ENCODE measurements at places on chromosomes 2 and 18.

DNA sequence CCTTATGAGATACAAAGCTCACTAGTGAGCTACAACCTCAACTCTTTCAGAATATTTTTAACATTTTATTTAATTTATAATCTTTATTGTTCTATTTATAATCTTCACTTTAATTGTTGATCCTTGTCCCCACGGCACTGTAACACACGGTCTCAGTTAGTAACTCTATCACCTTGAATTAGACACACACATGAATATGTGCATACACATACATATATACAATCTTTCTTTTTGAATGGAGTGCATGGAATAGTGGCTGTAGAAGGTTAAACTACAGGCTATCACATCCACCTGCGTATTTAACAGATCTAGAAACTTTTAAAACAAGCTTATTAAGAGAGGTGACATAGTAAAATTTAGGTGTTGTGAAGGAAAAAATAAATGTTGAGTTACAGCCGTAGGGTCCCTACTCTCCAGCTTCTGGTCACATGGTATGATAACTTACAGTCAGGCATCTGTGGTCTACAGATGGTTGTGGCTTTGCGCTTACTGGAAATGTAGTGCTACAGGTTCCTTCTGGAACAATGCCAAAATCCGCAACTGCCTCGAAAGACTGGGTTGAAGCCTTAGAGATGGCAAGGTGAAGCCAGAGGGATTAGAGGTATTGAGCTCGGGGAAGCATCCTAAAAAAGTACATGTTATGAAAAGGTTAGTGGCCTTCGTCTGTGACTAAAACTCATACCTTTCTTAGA, 1324.1 kb upstream of the SLC39A10 start:
- no peak for DNase-seq

GRCh38 chr18:11570073-11570588, 39.3 kb upstream of the SLC35G4 start:
- DNase-seq = no peak

GRCh38 chr2:85668009-85668856, at the start of gene SFTPB:
SFTPB (minus strand) TSS chr2:85668199; CDS start chr2:85668183, 16 bp downstream.
- DNase-seq = no peak

DNA sequence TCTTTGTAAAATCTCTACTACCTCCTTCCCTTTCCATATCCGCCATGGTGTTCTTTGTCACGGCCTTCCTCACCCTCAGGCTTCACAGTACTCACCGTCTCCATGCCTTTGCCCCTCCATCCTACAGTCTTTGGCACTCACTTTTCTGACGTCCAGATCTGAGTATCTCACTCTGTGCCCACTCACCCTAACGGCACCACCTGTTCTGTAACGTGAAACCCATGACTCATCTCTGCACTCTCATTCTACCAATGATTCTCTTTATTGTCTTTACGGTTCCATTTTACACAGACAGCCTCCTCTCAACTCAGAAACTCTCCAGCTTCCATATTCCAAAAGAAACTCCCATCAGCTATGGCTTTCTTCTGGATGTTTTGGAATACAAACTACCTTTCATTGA, 56.7 kb downstream of the NETO1 start:
- DNase-seq = no peak

DNA sequence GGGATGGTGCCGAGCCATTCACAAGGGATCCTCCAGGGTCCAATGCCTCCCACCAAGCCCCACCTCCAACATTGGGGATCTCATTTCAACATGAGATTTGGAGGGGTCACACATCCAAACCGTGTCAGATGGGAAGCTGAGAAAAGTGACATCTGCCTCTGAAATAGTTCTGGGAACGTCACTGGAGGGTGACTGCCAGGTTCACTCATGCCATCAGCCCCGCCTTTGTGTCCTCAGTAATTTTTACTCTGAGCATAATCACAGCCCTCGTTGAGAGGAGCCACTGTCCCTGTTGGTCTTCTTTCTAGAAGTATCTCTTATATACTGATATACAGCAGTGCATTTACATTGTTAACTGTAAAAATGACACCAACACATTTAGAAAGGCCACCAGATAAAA, 67.4 kb downstream of the KLHL29 start:
- no peak for DNase-seq

DNA sequence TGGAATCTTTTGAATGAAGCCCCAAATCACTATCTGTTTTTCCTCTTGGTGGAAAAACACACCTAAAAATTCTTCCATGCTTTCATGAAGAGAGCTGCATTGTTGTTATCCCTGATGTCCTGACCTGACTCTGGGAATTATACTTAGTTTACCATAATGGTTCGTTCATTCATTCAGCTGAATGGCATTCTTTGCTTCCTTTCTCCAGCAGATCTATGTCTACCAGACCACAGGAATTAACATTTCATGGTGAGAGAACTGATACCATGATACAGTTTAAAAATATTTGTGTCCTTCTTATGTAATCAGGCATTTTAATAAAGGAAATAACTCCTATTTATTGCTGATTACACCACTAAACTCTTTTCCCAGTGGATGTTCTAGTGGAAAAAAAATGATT, 11.1 kb upstream of the SLC4A10 start:
- DNase-seq = no peak

GRCh38 chr18:29163596-29163995, 986.7 kb upstream of the CDH2 start:
- no peak for DNase-seq

DNA sequence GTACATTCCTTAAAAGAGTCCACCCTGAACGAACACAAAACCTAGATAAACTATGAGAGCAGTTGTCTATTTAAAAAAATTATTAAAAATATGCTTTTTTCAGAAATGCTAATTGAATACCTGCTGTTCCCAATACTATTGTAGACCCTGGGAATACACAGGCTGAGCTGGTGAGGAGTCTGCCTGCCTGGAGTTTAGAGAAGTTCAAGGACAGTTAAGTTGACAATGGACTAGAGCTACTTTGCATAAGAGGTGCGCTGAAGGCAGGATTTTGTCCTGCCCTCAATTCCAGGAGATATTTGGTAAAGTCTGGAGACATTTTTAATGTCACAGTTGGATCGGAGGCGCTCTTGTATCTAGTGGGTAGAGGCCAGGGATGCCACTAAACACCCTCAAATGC, 110.2 kb downstream of the SETBP1 start:
- DNase-seq = no peak

DNA sequence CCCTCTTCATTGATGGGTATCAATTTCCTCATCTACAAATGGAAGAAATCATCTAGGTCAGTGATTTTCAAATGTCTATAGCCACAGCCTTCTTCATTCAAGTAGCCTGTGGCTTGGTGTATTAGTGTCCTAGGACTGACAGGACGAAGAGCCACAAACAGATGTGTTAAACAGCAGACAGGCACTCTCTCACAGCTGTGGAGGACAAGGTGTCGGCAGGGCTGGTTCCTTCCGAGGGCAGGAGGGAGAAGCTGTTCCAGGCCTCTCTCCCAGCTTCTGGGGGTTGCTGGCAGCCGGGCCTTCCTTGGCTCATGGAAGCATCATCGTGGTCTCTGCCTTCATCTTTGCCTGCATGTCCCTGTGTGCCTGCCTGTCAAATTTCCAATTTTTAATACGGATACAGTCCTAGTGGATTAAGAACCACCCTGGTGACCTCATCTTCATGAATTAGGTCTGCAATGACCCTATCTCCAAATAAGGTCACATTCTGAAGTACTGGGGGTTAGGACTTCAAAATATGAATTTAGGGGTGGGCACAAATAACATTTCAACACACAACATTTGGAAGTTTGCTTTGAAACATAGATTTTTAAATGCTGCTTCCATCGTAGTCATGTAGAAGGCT, 86.5 kb downstream of the PTGR3 start:
- DNase-seq = no peak

GRCh38 chr18:12312976-12313375, 4.9 kb downstream of the TUBB6 start:
- DNase-seq = no peak

DNA sequence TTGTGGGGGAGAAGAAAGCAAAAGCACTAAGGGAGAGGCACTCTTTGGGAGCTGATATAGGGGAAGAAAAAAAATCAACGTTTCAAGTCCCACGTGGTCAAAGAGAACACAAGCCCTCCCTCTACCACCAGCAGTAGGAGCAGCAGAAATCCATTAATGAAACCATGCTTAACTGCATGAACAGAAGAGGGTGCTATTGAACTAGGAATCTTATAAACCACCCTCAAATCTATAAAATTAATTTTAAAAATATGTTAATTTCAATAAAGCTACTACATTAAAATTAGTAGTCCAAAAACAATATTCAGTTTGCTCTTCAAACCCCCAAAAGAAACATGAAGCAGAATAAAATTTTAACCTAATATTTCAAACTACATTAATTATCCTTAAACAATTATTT, 147.8 kb downstream of the TMEM18 start:
- DNase-seq = peak; percentile 37

- no peak for DNase-seq
Measured at GRCh38 chr2:217727801-217728200, 275.0 kb downstream of the TNS1 start.

GRCh38 chr2:200662727-200663126, 76.9 kb downstream of the AOX1 start:
- DNase-seq = no peak

GRCh38 chr18:62585274-62586150, 62.7 kb downstream of the ZCCHC2 start:
- no peak for DNase-seq

DNA sequence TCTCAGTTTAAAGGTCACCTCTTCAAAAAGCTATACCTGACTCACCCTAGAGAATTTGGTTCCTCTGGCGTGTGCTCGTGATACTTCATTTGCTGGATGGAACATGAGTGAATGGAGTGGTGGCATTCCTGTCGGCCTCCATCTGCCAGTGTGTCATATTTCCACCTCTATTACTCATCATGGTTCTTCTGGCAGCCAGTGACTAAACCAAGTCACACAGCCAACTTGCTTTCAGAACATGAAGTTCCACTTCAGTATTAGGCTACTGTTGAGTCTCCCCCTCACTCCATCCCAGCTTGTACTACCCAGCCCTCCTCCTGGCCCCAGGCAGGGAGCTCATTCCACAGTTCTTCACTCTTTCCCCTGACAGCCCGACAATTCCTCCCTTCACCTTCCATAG, 169.8 kb downstream of the MREG start:
- DNase-seq = no peak

GRCh38 chr2:20972110-20972509, 71.8 kb downstream of the APOB start:
- DNase-seq = no peak

DNA sequence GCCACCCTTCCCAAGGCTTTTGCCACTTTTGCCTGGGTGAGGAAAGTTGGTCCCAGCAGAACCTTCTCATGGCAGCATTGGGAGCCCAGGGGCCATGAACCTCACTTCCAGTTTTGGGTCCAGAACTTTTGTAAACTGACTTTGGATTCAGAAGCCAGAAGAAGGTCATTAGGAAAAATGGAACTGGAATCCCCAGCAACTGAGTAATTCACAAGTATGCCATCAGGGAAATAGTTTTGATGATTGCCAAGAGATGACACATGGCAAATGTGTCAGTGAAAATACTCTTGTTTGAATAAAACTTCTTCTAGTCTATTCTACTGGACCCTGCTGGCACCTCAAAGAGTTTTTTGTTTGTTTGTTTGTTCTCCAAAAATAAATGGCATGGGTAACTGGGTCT, 203.7 kb downstream of the SETBP1 start:
- no peak for DNase-seq

GRCh38 chr2:27810455-27810854, 38.9 kb downstream of the MRPL33 start:
- no peak for DNase-seq

DNA sequence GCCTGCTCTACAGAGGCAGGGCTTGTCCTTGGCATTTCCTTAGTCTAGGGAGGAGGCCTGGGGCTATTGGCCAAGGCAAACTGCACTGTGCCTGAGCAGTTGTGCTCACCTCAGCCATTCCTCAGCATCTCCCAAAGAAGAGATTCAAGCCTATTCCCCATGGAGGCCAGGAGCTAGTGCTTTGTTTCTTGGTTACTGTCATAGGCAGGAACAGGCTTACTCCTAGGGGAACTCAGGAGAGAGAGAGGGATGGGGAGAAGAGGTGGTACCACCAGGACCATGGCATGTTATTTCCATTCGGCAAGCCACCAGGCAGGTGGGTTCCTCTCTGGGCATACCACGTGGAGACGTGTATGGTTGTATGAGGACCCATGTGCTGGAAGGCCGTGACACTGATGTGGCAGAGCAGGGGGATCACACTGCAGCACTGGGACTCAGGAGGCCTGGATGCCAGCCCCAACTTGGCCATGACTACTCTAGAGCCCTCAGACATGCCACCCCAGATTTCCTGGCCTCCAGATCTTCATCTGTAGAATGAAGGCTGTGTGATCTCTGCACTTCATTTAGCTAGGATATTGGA, 233.7 kb downstream of the LOXHD1 start:
- no peak for DNase-seq

DNA sequence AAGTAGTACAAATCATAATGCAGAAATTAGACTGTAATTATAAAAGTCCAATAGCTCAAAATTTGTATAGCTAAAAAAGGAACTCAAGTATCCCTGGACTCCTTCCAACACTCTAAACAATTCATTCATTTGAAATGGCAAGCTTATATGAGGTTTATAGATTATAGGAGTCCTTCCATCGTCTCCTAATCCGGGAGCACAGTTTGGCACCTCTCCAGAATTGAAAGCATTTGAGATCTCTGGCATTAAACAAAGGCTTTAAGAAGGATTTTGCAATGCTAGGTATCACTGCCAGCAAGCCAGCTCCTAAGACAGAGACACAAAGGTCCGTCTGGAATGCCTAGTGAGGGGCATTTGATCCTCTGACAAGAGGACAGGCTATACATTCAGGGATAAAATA, 90.9 kb downstream of the ACVR1 start:
- DNase-seq = no peak

GRCh38 chr2:36469106-36469477, 113.5 kb downstream of the CRIM1 start:
- no peak for DNase-seq

- DNase-seq = no peak
Measured at GRCh38 chr18:35141567-35142274, 99.1 kb upstream of the ZNF397 start.

DNA sequence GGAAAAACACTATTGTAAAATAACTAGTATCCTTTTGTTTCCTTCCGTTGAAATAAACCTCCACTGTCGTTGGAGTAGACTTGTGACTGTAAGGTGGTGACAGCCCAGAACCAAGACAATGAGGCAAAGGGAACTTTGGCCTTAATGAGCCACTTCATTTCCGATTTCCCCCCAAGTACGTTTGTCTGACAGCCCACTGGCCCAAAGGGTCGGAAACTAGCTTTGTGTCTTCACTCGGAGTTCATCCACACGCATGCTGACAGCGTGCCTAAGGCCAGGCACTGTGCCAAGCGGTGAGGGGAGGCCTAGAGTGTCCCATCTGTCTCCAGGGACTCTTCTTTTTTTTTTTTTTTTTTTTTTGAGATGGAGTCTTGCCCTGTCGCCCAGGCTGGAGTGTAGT, 21.0 kb downstream of the HJURP start:
- DNase-seq = no peak

DNA sequence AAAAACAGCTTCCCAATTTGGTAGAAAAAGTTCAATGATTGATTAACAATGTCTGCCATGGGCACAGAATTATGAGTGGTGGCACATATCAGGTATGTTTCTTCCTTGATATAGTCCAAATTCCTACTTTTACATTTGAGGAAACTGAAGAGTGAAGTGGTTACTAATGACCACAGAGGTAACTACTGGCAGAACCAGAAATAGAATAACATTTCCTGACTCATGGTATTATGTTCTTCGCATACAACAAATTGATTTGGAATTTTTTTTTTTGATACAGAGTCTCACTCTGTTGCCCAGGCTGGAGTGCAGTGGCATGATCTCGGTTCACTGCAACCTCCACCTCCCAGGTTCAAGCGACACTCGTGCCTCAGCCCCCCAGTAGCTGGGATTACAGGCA, 6.0 kb upstream of the NFE2L2 start:
- no peak for DNase-seq

- DNase-seq = no peak
Measured at GRCh38 chr18:5726011-5726410, 169.3 kb downstream of the TMEM200C start.
